ENCODE measurements at places on chromosomes 3 and 15.

DNA sequence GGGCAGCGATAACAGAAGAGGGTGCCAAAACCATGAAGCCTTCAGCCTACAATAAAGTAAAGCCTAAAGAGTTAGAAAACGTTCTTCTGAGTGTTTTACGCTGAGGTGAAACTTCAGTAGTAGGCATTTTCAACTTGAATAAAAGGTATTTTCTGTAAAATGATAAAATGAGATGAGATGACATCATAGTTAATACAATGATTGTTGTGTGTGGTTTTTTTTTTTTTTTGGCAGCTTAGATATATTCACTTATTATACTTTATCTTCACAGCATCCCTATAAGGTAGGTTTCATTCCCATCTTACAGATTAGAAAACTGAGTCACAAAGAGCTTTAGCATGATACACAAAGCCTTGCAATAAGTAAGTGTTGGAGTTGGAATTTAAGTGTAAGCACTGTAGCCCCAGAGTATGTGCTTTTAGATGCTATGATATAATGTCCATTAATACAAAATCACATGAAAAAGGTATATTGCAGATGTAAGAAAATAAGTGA, 291.9 kb upstream of the GRM7 start:
- no peak for DNase-seq

- peak; percentile 38 for DNase-seq
These were observed 2.1 kb downstream of the TLE3 start for GRCh38 chr15:70095408-70096214.

DNA sequence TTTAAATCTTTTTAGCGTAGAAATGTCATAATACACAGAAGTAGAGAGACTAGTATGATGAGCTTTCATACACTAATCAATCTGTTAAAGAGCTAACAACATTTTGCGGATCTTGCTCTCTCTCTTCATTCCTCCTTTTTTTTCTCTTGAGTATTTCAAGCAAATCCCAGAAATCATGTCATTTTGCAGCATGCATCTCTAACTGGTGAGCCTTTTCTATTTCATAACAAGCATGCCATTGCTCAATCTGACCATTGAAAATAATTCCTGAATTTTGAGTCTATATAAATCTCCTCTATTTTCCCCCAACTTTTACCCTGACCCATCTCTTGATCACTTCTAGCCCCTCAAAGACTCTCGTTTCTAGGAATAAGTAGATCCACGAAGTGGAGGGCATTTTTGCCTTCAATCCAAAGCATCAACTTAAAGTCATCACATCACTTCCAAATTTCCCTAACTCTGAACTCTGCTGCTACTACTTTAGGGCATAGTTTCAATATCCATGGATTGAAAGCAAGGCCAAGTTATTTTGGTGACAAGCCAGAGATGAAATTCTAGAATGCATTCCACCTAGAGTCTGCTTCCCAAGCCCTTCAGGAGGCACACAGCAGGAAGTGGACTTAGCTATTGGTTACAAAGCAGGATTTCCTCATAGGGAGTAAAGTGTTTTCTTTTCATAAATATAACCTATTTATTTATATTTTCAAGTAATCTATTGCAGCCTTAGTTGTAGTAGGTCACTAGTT, 253.5 kb upstream of the ZPLD1 start:
- DNase-seq: no peak

DNA sequence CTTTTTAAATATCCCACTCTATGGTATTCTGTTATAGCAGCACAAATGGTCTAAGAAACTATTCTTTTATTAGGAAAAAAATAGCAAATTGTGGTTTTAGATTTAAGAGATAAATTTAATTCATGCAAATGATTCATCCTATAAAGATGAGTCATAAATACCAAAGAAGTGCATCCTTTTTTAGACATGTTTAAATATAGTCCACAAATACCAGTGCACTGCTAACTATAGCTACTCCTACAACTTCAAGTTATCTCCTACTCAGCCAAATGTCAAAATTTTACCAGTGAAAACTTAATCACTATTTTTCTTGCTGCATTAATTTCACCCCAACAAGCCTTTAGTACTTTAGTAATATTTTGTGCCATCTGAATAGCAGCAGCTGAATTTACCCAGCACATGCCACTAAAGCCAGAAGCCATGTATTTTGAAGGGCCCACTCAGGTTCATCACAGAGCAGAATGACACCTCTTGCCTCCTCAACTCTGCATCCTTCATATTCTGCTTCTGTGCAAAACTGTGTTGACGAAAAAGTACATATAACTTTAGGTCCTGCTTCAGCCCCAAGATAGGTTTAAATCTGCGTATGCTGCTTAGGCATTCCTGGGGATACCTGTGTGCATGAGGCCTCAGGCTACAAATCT, 24.9 kb downstream of the CX3CR1 start:
- no peak for DNase-seq

DNA sequence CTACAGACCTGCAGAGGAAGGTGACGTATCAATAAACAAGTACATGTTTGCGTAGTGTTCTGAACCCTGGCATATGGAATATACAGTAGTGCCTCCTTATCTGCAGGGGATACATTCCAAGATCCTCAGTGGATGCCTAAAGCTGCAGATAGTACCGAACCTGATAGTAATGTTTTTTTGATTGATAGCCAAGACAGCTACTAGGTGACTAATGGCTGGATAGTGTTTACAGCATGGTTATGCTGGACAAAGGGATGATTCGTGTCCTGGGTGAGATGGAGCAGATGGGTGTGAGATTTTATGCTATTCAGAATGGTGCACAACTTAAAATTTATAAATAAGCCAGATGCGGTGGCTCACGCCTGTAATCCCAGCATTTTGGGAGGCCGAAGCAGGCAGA, 55.8 kb upstream of the IGF2BP2 start:
- no peak for DNase-seq

All from activated CD4-positive, alpha-beta T cell treated with anti-CD3 and anti-CD28 coated beads for 4 hours (primary cell).